ENCODE measurements at places on chromosomes 7 and 10. TPM values are rescaled to one million over a fixed set of nuclear protein-coding genes. Genes with fewer than 3 reads are reported as not detected.

GRCh38 chr10:14654821-14655382 lies 119.8 kb downstream of the FAM107B start:
- DNase-seq = no peak

Gene PNLIPRP1
- not detected for total RNA-seq

DNA sequence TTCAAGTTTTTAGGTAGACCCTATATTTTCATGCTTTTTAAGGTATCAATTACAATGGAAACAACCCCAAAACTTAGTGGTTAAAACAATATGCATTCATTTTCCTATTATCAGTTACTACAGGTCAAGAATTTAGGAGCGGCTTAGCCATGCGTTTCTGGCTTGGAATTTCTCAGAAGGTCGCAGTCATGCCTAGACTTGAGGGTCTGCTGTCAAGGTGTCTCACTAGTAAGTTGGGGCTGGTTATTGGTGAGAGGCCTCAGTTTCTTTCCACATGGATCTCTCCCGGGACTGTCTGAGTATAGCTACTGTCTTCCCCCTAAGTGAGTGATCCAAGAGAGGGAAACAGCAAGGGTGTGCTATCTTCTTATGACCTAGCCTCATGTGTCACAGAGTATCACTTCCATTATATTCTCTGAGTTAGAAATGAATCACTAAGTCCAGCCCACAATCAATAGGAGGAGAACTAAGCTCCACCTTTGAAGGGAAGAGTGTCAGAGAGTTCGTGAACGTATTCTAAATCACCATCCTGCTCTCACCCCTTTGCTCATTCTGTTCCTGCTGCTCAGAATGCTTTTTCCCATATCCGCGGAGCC lies 80.5 kb downstream of the RTKN2 start:
- no peak for DNase-seq

- DNase-seq = no peak
Measured at GRCh38 chr10:118407777-118408176, 65.7 kb upstream of the FAM204A start.

- DNase-seq = no peak
Measured at GRCh38 chr7:80287400-80288174, 153.0 kb downstream of the GNAI1 start.

- DNase-seq = no peak
Measured at GRCh38 chr7:6276911-6277408, 4.5 kb upstream of the CYTH3 start.

DNA sequence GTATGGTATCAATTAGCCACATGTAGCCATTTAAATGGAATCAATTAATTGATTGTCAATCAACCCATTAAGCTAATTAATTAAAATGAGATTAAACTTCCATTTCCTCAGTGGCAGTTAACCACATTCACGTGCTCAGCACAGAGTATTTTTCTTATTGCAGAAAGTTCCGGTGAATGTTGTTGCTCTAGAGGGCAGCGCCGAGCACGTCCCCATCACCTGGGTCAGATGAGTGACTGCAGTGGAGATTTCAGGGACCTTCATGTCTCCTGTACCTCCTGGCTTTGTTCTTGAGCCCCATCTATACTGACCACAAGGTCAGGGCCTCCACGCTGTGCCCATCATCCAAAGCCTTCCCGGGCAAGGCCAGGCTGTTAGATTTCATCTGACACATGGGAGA lies 168.8 kb upstream of the MKI67 start:
- no peak for DNase-seq

DNA sequence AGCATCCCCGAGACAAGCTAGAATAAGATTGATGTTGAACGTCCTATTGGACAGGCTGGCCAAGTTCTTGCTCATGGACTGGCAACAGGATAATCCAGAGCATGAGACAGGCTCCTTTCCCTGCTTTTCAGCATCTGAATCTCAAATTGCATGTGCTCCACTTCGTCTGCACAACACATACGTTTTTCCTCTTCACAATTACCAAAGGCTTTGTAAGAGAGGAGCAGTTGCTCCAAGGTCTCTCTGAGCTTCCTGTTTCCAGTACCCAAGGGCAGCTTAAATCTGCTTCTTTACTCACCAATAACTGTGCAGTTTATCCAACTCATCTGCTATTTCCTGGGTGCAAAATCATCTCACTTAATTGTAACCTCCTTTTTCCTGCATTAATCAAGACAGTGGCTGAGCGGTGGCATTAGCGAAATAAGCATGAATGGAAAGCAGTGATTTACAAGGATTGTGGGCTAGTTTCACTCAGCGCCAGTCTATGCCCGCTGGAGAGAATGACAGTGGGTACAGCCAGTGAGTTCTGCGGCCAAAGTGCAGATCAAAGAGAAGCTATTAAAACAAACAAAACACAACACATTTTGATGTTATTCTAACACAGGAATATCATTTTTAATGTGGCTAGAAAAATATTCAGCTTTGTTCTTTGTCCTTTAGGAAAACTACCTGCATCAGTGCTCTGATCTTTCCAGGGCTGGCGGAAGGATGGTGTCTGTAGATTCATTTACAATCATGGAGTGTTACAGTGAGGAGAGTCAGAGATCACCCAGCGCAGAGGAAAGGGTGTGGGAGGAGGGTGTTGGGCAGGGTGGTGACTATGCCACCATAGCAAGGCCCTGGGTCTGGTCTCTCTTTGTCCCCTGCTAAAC lies 79.8 kb downstream of the CHN2 start:
- DNase-seq = peak; percentile 84

Gene ARHGEF35
- total RNA-seq = 1.1 TPM
